Adrenal gland (tissue), 19 donors: ENCODE measurements at places on chromosomes 11 and 22. TPM values are rescaled to one million over a fixed set of nuclear protein-coding genes. Genes with fewer than 3 reads are reported as not detected.

- DNase-seq: no peak
Measured at GRCh38 chr11:36743039-36743438, 145.0 kb upstream of the RAG2 start.

- DNase-seq: no peak
Measured at GRCh38 chr22:30455075-30455840, 16.6 kb downstream of the SEC14L3 start.

DNA sequence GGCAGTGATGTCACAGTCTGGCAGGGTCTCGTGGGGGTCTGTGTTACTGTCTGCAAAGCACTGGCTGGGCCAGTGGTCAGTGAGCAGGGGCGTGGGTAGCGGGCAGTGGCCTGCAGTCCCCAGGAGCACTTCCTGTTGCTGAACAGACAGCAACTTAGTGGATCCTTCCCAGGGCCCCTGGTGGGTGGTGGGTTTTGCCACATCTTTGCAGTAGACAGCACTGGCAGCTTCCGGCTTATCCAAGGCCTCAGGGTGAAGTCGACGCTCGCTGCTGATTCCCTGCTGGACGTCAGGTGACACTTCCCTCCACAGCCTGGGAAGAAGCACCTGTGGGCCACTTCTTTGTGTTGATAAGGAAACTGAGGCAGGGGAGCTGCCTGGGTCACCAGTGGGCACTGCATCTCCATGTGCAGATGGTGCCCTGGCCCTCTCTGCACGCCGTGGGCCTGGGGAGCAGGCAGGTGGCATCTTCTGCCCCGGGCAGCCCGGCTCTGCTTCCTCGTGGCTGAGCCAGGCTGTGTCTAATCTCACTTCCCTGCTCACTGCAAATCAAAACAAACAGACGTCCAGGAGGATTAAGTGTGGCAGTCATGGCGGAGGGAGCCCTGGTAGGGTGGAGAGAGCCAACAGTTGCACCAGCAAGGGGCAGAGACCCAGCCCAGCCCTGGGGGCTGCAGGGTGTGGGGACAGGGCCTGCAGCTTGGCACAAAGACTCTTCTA is 79.8 kb downstream of the KCNQ1 start:
- peak; percentile 12 for DNase-seq

GRCh38 chr22:35617137-35617755 is at the start of gene MB:
Gene MB, minus strand, starts transcription at chr22:35617329. Its CDS starts 72 bp downstream, at chr22:35617257.
- DNase-seq: no peak

DNA sequence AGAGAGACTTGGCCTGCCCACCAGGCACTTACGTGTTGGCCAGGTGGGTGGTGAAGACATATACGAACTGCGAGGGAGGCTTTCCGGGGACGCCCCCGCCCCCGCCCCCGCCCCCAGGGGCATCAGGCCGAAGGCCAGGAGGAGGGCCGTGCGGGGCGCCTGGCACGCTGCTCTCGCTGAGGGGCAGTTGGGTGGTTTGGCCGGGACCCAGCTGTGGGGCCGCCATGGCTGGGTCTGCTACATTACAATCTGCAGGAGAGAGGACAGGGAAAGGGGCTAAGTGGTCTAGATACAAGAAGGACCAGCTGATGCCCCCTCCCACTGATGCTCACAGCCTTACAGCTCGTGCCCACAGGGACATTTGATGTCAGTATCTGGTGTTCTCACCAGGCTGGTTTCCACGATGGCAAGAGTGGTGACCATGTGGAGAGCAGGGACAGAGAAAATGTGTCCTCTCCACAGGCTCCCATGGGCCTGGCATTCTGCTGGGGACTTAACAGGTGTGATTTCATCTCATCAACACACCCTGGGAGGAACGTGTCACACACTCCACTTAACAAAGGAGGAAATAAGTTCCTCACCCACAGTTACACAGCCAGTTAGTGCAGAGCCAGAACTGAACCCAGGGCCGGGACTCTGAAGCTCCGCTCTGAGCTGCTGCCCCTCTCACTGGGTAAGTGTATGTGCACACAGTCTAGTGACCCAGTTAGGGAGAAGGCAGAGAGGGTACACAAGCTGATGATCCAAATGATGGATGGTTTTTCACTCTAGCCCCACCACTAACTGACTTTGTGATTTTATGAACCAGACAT is 19.7 kb downstream of the CXCR5 start:
- peak; percentile 35 for DNase-seq

GRCh38 chr11:72970557-72971118 is 156.4 kb downstream of the ATG16L2 start:
- peak; percentile 22 for DNase-seq

- no peak for DNase-seq
Measured at GRCh38 chr11:18001191-18001590, 11.7 kb downstream of the SERGEF start.

The CNIH2 gene
- total RNA-seq: 10.9 TPM
